ENCODE measurements at places on chromosomes 6 and 20. TPM values are rescaled to one million over a fixed set of nuclear protein-coding genes. Genes with fewer than 3 reads are reported as not detected.

GRCh38 chr20:16388731-16389130 lies 184.5 kb downstream of the KIF16B start:
- DNase-seq = no peak

- DNase-seq = no peak
These were observed 200.9 kb downstream of the DLL1 start for GRCh38 chr6:170089963-170090362.

- no peak for DNase-seq
These were observed 44.2 kb upstream of the SLC9A8 start for GRCh38 chr20:49768204-49769047.

- no peak for DNase-seq
These were observed 92.6 kb downstream of the ADGRB3 start for GRCh38 chr6:68727699-68728098.

DNA sequence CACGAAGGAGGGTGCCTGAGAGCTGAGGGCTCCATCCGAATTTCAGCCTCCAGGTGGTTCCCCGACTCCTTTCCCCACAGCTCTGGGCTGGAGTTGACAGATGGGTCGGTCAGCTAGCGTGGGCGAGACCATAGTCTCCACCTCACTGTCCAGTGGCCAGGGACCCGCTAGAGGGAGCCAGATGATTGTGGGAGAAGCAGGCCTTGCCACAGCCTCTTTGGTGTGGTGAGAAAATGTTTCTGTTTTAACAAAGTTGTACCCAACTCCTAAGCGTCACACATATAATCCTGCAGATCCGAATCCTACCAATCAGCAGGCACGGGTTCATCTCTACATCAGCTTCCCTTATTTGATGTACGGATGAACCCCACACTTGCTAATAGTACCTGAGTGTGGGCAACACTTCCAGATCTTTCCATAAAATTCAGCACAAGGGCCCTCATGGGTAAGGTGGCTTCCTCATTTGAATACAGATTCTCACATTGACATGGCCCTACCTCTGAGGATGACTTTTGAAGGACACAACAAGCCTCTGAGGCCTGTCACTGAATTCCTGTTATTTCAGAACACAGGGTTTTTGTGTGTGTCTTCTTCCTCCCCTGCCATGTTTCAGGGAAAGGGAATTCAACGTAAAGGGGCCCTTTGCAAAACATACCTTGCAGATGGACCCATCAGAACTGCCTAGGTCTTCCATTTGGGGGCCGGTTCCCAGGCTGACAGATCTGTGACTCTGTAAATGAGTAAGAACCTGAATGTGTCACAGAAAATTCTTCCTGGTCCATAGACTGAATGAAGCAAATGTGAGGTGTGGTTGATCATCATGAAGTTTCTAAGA lies 103.2 kb upstream of the DUSP22 start:
- DNase-seq = peak; percentile 50

DNA sequence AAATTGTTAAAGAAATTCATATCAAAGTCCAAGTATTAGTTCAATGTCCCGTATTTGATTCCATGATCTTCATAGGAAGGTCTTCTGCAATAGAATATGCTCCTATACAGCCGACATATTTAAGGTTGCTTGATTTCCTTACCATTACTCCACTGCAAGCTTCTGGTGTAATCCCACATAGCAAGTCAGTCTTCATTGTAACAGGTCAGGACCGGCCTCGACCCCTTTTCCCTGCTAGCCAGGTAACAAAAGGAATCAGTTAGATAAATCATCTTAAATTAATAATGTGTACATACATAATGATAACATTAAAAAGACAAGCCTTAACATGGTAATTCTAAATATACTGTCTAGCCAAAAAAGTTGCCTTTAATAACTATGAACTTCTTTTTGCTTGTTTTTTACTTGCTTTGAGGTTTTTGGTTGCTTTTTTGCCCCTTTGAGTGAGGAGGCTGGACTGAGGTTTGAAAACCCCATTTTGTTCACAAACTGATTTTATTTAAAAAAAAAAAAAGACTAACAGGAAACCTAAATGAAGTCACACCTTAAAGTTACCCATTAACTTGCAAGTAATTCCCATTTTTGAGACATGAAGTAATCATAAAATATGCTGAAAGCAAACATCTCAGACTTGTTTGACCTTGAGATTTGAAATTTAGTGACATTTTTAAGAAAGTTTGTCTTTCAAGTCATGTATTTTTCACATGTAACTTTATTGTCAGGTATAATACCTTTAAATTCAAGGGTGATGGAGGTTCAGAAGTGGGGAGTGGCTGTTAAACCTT lies 19.2 kb upstream of the SNX14 start:
- no peak for DNase-seq

- DNase-seq = no peak
These were observed 10.6 kb downstream of the TFEB start for GRCh38 chr6:41724586-41725501.

DNA sequence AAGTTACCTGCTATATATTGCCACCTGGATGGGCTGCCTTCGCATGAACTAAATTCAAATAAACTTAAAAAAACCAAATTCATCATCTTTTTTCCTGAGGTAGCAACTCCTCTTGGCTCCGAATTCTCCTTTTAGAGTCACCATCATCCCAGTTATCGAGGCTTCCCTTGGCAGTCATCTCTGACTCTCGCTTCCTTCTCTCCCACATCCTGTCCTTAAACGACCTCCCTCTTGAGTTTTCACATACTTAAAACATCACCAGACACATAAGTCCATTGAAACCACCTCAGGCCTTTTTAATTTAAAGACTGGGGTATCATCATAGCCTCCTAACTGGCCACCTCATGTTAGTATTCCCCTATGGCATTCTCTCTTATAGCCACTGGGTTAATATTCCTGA lies 296.1 kb upstream of the FLRT3 start:
- no peak for DNase-seq

Gene PXDC1
- 406 TPM for total RNA-seq

Gene FRK
- total RNA-seq = 16.0 TPM

Gene E2F1
- 0.92 TPM for total RNA-seq

Data from thoracic aorta (tissue), 2 donors.